ENCODE measurements at places on chromosomes 12 and 14. TPM values are rescaled to one million over a fixed set of nuclear protein-coding genes. Genes with fewer than 3 reads are reported as not detected.

Gene CLEC2A
- total RNA-seq: not detected

Gene RAD9B
- total RNA-seq: 0.22 TPM

DNA sequence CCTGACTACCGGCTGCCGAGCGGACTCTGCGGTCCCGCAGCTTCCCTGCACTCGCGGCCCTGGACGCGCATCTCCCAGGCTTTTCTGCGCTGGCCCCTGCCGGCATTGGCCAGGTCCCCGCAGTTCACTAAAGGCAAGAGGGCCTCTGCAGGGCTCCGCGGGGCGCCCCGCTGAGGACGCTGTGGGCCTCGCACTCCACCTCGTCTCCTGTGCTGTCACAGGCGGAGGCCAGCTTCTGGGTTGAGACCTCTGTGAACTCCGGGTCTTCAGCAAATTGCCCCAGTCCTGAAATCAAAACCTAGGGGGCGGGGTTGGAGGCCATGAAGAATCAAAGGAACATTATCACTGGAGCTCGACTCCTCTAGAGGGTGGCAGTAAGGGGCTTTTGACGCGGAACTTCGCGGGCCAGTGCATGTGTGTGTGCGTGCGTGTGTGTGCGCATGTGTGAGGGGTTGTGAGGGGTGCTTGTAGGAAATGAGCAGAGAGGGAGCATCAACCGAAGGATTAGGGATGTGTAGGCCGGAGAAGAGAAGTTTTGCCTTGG lies 68.5 kb upstream of the CAPRIN2 start:
- no peak for DNase-seq

Gene PTCSC3
- not detected for total RNA-seq

Data from H9 (cell line).